ENCODE measurements at places on chromosomes 12 and 14.

DNA sequence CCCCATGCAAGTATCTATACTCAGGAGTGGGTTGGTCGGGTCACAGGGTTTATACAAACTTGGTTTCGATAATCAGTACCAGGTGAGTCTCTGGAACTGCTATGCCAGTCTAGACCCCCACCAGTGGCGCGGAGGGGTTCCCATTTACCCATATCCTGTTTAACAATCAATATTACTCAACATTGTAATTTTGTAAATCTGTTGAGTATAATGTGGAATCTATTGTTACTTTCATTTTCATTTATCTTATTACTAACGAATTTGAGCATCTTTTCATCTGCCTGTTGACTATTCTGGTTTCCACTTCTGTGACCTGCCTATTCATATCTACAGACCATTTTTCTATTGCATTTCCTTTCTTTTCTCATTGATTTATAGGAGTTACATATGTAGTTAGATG is 275.2 kb upstream of the CRY1 start:
- peak; percentile 36 for DNase-seq

- no peak for DNase-seq
These were observed 884 bp downstream of the GPD1 start for GRCh38 chr12:50104417-50105366.

GRCh38 chr14:98957211-98958047 is 314.6 kb downstream of the BCL11B start:
- DNase-seq, result no peak

- DNase-seq, result no peak
These were observed 64.0 kb downstream of the OSBPL8 start for GRCh38 chr12:76495556-76495955.

- DNase-seq, result no peak
These were observed 76.7 kb upstream of the SLC8A3 start for GRCh38 chr14:70265422-70265821.

GRCh38 chr12:27488479-27488878 is 35.5 kb upstream of the PPFIBP1 start:
- no peak for DNase-seq

GRCh38 chr14:71103662-71104484 is 196.6 kb downstream of the PCNX1 start:
- DNase-seq, result no peak

DNA sequence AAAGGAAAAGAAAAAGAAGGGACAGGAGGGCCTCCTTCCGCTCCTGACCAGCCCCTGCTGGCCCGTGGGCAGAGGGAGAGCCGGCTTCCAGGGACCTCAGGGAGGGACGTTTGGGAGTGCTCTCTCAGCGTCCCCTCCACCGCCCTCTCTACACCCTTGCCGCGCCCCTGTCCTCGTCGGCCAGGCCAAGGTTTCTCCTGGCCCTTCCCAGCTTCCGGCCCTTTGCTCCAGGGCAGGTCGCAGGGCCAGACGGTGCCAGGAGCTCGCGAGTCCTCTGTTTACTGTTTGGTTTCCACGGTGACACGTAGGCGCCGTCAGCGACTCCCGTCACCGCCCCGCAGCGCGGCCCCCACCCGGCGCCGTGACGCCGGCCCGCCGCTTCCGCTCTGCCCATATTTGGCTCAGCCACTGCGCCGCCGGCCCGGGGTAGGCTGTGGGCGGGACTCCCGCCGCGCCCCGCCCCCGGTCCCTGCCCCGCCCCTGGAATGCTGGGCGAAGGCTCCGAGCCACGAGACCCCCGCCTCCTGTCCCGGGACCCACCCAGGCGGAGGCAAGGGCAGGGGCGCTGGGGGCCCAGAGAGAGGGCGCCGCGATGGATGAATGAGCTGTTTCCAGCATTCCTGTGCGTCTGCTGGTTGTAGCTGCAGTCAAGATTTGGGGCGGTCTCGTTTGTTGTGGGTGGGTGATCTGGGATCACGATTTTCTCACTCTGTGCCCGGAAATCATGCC is 15.5 kb downstream of the FOS start:
- peak; percentile 88 for DNase-seq

GRCh38 chr14:78758333-78758732 is 588.2 kb downstream of the NRXN3 start:
- DNase-seq, result no peak

GRCh38 chr14:72699852-72700257 is 194.0 kb downstream of the DPF3 start:
- no peak for DNase-seq

- DNase-seq, result no peak
These were observed 2.7 kb downstream of the GALNT9 start for GRCh38 chr12:132326646-132327045.

DNA sequence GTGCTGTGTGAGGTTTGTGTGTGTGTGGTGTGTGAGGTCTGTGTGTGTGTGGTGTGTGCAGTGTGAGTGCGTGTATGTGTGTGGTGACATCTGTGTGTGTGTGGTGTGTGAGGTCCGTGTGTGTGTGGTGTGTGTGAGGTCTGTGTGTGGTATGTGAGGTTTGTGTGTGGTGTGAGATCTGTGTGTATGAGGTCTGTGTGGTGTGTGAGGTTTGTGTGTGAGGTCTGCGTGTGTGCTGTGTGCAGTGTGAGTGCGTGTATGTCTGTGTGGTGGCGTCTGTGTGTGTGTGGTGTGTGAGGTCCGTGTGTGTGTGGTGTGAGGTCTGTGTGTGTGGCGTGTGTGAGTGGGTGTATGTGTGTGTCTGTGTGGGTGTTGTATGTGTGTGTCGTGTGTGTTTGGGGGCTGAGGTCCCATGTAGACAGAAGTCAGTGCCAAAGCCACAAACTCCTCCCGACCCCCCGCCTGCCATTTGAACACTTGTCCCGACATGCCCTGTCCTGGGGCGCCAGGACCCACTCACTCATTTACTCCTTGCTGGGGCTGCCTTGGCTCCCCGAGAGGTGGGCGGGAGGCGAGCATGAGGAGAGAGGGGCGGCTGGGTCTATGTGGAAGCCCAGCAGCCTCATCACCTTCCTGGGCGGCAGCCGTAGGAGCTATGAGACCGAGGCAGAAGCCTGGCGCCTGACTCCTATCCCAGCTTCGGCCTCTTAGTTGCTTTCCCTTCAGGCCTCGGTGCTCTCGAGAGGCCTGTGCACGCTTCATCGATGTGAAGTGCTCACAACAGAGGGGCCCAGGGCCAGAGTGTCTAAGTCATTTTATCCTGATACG is 20.5 kb downstream of the RILPL1 start:
- DNase-seq, result no peak

- DNase-seq, result no peak
These were observed 243.4 kb downstream of the RBM19 start for GRCh38 chr12:113722747-113723146.

DNA sequence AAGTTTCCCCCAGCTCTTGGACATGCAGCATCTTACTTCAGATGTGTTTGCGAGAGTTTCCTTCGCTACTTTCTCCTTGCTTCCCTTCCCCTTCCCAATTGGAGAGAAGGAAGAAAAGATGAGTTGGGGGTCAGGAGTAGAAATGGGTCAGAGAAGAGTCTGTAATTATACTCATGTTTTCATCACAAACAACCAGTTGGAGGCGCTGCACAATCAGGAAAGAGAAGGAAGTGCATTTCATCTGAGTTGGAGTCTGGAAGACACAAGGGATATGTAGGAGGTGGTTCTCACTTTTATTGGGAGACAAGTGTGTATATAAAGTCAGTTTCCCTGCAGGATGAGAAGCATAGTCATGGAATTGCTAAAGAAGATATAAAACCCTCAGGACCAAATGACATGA is 31.3 kb upstream of the VSX2 start:
- no peak for DNase-seq

- no peak for DNase-seq
These were observed 58.6 kb downstream of the GLT1D1 start for GRCh38 chr12:128911861-128912260.

- DNase-seq, result no peak
These were observed 54.7 kb upstream of the FKBP4 start for GRCh38 chr12:2739832-2740641.

GRCh38 chr12:92199819-92200576 is 54.4 kb upstream of the BTG1 start:
- no peak for DNase-seq

DNA sequence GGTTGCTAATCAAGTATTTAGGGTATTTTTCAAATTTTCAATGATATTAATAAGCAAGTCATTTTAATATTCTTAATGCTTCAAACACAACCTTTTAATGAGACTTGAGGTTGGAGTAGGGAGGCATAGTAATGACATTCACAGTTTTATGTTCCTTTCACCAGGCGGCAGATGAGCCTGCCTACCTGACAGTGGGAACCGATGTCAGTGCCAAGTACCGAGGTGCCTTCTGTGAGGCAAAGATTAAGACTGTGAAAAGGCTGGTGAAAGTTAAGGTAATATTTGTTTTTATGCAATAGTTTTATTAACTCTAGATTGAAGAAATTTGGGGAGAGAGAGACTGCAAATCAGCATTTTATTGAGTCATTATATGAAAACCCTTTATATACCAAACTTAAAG is 3.1 kb downstream of the ARID4A start:
- DNase-seq, result no peak

DNA sequence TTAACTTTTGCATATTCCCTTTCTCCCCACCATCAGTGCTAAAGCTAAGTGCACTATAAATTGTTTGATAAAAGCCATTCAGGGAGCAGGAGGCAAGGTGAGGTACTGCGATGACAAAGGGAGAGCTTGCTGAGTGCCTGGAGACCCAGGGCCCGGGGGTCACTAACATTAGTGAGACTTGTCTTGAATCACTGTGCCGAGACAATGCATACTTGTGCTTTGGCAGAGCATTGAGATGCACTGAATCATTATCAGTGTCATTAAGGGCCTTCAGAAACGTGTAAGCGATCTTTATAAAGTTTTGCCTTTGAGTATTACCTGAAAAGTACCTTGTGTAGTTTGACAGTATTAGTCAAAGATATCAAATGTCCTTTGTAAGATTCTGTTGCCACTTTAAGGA is 447.5 kb downstream of the PCNX1 start:
- DNase-seq, result no peak

- DNase-seq, result no peak
These were observed 11.4 kb downstream of the MCRS1 start for GRCh38 chr12:49556391-49557186.

GRCh38 chr14:95317817-95318343 is 1.8 kb downstream of the CLMN start:
- no peak for DNase-seq

GRCh38 chr14:100683578-100683977 is 43.1 kb upstream of the DLK1 start:
- no peak for DNase-seq

DNA sequence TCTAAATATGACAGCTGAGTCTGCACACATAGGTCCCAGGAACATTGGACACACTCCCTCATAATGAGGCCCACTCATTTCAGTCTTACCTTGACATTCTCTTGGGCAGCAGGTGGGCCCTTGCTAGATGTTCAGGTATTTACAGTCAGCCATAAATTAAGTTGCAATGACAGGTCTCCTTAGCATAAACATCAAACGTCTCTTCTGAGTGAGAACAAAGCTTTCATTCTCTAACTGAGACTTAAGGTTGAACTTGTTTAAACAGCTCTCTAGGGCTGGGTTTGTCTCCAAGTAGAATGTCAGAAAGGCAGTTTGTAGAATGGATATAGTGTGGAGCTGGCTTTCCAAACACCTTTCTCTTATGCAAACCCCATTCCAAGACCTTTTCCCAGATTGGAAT is 10.3 kb downstream of the ACVR1B start:
- DNase-seq, result no peak

GRCh38 chr12:100267603-100268281 is 765 bp downstream of the SCYL2 start:
- DNase-seq, result no peak

- DNase-seq, result no peak
These were observed 20.6 kb downstream of the GNG2 start for GRCh38 chr14:51880835-51881580.

DNA sequence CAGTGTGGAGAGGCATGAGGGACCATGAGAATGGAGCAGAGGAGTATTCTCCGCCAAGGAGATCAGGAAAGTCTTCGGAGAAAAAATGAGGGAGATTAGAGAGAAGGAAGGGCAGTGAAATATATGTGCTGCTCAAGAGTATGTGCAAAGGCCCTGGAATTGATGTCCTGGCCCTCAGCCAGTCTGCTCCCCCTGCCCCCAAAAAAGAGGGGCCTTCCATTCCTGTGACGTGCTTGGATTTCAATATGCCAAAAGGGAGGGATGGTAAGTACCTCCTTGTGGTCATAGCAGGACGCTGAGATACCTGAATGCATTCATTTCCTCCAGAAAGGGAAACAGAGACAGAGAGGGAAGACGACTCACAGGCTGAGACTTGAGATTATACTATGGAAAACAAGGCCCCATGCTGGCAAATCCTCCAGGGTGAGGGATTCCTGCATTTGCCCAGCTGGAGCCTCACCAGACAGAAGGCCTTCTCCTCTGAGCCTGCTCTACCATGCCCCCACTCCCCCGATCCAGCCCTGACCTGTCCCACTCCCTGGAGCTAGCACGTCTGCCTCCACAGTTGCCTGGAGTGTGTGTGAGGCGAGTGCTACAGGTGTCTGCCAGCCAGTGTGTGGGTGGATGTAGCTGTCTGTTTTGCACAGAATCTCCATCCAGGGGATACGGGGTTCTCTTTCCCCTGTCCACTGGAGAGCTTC is 3.9 kb upstream of the RARG start:
- DNase-seq, result no peak

DNA sequence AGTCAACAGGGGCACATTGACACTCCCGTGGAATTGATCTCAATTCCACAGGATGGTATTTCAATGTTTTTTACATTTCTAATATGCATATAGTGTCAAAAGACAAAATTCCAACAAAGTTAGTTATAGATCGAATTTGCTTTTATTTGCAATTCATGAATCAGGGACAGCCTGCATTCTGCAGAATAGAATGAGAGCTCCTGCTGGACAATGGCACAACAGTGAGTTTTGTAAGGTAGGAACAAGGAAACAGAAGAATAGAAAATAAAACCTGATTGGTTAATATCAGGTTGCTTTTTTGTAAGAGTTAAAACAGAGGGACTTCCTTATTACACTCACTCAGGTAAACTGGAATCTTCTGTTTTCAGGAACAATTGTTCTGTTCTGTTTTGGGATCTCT is 32.8 kb upstream of the NEDD1 start:
- no peak for DNase-seq

DNA sequence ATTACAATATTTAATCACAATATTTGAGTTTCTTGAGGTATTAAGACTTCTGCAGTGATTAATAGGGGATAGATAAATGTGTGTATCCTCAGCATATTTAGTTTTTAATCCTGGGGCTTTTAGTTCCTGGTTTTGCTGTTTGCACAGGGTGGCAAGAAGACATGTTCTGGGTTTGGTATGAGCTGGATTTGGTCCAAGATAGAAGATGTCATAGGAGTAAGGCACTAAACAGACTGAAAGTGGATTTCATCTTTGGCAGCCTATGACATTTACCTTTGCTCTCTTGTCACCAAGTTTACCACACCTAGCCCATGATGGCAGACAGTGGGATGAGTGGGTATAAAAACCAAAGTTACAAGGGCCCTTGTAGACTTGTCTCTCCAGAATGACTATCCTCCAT is 168.2 kb downstream of the LRRK2 start:
- no peak for DNase-seq
